Thoracic aorta (tissue), 2 donors: ENCODE measurements at places on chromosomes 7 and 10. TPM values are rescaled to one million over a fixed set of nuclear protein-coding genes. Genes with fewer than 3 reads are reported as not detected.

DNA sequence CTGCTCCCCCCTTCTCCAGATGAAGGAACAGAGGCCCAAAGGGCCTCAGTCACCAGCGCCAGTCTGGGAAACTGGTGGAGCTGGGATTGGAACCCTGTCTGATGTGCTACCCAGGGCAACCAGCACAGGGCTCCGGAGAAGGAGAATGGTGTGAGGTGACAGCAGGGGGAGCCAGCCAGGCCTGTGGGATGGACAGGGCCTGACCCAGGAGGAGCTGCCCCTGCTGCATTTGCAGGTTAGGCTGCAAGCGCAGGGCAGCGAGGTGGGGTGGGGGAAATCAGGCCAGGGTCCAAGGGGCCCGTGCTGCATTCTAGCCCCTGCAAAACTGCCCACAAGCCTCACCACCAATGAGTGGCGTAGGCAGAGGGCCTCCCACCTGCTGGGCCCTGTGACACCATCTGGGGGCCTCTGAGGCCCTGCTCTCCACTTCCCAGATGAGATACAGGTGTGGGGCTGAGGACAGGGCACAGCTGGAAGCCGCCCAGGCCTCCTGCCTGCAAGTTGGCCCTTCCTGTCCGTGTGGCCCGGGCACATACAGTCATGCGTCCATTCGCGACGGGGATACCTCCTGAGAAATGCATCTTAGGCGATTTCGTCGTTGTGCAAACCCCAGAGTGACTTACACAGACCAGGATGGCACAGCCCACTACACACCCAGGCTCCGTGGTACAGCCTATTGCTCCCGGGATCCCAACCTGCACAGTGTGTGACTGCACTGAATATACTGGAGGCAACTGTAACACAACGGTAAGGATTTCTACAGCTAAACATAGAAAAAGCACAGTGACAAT is 45.3 kb downstream of the RASGEF1A start:
- DNase-seq: no peak

DNA sequence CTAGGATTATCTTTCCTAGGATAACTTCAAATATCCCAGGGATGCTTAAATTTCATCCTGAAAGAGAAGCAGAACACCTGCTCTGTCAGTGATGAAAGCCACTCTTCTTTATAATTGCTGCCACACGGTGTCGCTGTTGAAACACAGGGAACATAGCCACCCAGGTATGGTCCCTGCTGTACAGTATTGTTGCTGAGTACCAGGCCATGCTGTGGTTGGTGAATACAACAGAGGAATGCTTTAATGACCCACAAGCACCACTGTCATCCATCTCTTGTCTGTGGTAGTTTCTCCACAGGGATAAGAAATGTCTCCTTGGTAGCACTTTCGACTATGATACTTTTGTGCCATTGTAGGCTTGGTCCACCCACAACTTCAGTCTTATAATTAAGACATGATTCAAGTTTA is 70.6 kb upstream of the STARD3NL start:
- DNase-seq: no peak

GRCh38 chr7:42611289-42611928 is 300.5 kb downstream of the C7orf25 start:
- DNase-seq: no peak

- DNase-seq: no peak
Measured at GRCh38 chr7:3412871-3413270, 111.8 kb downstream of the SDK1 start.

GRCh38 chr10:6148908-6149307 is 53.8 kb upstream of the PFKFB3 start:
- no peak for DNase-seq

DNA sequence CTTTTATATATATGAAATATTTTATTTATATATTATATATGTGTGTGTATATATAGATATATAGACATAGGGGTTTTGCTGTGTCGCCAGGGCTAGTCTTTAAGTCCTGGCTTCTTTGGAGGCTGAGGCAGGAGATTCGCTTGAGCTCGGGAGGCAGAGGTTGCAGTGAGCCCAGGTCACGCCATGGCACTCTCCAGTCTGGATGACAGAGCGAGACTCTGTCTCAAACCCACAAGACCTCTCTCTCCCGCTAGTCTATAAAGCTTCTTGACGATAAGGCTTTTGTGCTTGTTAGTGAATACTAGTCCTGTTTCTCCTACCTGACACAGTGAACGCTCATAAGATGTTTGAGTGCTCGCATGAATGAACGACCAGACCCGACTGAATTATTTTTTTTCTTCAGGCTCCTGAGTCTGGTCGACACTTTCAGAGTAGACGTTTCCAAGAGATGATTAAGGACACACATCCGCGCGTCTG is 577 bp upstream of the DDX21 start:
- no peak for DNase-seq

GRCh38 chr7:100087055-100087750 is 1.6 kb upstream of the COPS6 start:
- no peak for DNase-seq

DNA sequence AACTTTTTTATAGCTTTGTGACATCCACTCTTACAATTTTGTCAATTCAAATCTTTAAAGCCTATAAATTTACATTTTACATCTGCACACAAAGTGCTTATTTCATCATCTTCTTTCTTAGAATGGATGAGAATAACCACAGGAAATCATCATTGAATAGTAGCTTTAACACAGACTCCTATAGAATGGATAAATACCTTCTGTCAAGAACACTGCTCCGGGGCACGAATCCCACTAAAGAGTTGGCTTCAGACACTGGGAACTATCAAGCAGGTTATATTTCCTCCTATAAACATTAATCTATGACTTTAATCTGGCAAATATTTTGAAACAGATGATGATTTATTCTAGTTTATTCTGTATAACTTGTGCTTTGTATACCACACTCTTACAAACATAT is 269.7 kb upstream of the TPK1 start:
- no peak for DNase-seq

GRCh38 chr7:133662830-133663229 is 410.0 kb downstream of the EXOC4 start:
- DNase-seq: no peak

DNA sequence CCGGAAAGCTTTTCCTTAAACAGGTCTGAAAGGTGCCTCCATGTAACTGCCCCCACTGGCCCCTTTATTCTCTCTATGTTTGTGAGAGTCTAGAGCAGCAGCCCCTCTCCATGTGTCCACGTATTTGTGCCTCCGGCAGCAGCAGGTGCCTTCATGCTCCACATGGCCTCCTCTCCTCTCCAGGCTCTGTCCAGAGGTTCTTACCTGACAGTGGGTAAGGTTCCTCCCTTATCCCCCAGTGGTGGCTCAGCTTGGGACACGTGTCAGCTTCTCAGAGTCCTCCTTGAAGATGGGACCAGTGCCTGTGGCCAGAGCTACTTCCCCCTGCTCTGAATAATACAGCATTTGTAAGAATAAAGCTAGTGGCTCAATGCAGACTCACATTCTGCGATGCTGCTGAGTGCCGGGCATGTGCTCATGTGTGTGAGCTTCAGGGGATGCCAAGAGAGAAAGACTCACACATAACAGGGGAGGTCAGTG is 7.9 kb downstream of the CALML3 start:
- no peak for DNase-seq

GRCh38 chr10:104209575-104210198 is 22.5 kb downstream of the CFAP43 start:
- no peak for DNase-seq

DNA sequence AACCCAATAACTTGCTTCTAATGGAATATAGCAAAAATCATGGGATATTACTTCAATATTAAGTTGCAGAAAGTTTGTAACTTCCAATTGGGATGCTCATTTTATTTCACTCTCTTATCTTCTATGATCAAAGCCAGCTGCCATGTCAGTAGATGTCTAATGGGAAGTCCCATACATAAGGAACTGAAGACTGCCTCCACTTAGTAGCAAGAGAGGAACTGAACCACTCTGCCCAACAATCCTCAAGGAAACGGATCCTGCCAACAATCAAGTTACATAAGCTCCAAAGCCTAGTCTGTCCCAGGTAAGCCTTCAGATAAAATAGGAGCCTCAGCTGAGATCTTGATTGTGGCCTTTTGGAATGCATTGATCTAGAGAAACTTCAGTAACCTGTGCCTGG is 431.5 kb upstream of the PCDH15 start:
- DNase-seq: no peak

DNA sequence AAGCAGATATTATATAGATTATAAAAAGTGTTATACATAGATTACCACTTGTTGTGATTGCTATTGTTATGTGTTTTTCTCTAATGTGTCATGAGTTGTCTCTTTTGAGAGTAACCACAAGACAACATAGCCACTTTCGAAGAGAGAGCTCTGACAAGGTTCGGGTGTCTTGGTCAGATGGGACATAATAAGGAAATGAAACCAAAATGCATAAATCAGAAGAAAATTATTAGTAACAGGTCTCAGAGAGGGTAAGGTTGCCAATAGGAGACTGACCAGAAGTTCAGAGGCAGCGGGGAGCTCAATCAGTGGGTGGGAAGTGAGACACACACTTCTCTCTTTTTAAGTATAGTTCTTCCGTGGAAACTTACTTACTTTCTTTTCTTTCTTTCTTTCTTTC is 639.2 kb upstream of the POT1 start:
- no peak for DNase-seq

DNA sequence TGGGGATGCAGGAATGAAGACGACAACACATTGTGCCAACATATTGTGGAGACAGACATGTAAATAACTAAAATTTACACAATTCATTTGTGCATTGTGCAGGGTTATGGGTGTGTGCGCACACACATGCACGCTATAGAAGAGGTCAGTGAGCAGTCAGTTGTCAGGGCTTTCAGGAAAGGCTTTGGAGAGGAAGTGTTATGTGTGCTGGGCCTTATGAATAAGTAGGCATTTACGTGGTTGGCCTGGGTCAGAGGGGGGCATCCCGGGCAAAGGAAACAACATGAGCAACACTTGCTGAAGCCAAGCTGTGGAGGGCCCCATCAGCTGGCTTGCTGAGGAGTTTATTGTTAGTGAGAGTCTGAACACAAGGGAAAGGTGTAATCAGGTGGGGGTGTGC is 4.1 kb downstream of the PRXL2A start:
- DNase-seq: no peak

DNA sequence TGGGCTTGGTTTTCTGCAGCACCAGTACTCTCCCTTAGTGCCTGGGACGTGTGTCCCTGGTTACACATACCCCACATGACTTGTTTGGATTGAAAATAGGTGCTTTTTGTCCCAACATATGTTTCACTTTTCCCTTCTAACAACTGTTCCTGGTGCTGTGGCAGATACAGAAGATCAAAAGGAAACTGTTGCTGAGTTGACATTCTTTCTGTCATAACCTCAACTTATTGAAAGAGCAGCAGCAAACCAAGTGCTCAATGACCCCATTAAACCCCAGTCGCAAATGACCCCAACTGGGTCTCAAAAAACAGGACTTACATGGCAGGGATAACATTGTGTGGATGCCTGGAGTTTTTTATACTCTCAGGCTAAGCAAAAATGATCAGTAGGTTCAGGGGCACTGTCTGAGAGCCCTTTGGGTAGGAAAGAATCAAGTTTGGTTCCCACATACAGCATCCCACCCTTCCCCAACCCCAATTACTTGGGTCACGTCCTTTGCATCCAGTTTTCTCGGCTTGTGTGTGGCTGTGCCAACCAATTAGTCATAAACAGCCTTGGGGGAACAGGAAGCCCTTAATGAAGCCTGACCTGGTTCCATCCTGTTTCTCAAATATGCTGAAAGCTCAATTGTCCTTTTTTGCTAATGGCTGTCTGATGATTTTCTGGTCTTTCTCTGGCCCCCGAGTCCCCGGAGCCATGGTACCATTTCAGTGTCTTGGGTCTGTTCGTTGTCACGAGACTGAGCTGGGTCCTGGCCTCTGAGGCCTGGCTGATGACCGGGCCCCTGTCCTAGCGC is 4.9 kb downstream of the HKDC1 start:
- DNase-seq: no peak

Gene DRGX
- not detected for total RNA-seq

Gene PRF1
- total RNA-seq: 3.7 TPM

Gene SOSTDC1
- total RNA-seq: not detected

Gene STEAP2
- 27.7 TPM for total RNA-seq

Gene ACTR3C
- total RNA-seq: 6.4 TPM

Gene CALHM1
- not detected for total RNA-seq

Gene GPC2
- 5.0 TPM for total RNA-seq

Gene EPHA1
- total RNA-seq: 0.49 TPM
